ENCODE measurements at places on chromosomes 3 and 15. TPM values are rescaled to one million over a fixed set of nuclear protein-coding genes. Genes with fewer than 3 reads are reported as not detected.

Gene ATP10A
- 7.0 TPM for total RNA-seq

Gene AP3B2
- total RNA-seq: 0.40 TPM

Gene GOLGA6L10
- total RNA-seq: 0.40 TPM

Gene ZNF860
- total RNA-seq: 1.4 TPM

Gene CADM2
- 0.23 TPM for total RNA-seq

Gene ANKRD63
- total RNA-seq: 0.19 TPM
